ENCODE measurements at places on chromosomes 1 and 21.

DNA sequence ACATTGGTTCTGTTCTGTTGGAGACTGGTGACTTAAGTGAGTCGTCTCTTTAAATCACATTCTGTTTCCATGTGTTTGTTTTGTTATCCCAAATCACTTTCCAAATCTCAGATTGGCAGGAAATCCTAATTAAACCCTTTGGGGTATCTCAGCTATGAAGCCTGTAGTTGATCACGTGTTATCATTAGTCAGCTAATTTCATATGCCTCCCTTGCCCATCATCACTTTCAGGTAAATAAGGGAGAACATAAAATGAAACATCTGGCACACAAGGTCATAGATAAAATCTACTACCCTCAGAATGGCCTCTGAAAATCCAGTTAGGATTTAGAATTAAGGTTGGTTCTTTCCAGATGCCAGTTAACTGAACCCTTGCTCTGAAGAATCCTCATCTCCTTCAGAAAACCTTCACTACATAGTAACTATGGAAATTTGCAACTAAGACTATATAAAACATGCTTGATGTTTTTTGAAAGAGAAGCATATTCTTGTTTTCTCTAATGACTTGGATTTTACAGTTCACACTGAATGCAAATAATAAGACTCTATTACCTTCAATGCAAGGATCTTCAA lies 401.5 kb downstream of the DSCAM start:
- no peak for DNase-seq

DNA sequence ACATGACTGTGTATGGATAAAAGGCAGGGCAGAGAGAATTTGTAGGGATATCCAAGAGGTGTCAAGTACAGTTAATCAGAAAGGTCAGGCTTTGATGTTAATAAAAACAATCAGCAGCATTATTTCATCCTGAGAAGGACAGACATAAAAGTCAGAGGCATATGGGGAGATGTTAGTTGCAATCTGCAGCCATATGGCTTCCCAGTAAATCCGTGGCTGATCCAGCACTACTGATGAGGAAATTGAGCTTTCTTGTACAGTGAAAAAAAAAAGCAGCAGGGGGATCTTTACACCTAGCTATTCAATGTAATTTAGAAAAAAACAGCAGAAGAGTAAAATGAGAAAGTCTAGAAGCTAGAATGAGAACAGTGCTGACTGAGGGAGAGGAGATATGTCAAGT lies 2.2 kb upstream of the SPRR1B start:
- no peak for DNase-seq

DNA sequence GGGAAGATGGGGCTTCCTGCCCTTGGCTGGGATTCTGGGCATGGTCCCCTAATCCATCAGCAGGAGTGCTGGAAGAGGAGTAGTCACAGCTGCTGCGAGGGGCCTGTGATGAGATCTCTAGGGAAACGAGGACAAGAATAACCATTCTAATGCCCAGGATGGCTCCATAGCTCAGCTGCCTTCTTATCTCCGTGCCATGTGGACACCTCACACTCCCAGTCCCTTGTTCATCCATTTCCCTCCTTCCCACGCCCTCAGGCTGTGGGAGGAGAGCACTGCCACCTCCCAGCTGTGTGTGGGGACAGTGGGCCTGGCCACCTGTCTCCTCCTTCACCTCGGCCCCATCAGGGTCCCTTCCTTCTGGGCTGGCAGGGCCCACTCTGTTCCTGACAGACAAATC lies 16.1 kb upstream of the ETV3 start:
- no peak for DNase-seq

GRCh38 chr21:29305561-29305960 lies 6.8 kb downstream of the BACH1 start:
- no peak for DNase-seq

- no peak for DNase-seq
These were observed 1280.3 kb upstream of the B3GALT2 start for GRCh38 chr1:194466706-194467105.

- no peak for DNase-seq
These were observed 13.8 kb downstream of the ADORA3 start for GRCh38 chr1:111489604-111490003.

GRCh38 chr1:237390823-237391222 lies 348.8 kb downstream of the RYR2 start:
- no peak for DNase-seq

DNA sequence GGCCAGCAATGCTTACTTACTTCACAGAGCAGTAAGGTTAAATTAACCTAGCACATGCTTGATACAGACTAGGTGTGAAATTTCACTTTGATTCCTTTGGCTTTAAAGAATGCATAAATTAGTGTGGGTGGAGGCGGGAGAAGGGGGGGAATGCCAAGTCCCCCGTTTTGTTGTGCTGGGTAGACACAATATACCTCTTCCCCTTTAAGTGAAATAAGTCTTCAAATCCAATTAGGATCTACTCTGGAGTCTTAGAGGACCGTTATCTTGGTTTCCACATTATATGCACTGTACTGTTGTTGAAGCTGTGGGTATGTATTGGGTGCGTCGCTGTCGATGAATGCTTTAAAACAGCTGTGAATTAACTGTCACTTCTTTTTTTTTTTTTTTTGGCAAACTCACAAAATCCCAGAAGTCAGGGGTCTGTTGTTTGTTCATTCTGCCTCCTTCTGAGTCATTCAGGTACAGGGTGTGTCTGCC lies 1.6 kb upstream of the S1PR1 start:
- no peak for DNase-seq

- DNase-seq, result no peak
These were observed 65.6 kb downstream of the NCAM2 start for GRCh38 chr21:21063828-21064227.

DNA sequence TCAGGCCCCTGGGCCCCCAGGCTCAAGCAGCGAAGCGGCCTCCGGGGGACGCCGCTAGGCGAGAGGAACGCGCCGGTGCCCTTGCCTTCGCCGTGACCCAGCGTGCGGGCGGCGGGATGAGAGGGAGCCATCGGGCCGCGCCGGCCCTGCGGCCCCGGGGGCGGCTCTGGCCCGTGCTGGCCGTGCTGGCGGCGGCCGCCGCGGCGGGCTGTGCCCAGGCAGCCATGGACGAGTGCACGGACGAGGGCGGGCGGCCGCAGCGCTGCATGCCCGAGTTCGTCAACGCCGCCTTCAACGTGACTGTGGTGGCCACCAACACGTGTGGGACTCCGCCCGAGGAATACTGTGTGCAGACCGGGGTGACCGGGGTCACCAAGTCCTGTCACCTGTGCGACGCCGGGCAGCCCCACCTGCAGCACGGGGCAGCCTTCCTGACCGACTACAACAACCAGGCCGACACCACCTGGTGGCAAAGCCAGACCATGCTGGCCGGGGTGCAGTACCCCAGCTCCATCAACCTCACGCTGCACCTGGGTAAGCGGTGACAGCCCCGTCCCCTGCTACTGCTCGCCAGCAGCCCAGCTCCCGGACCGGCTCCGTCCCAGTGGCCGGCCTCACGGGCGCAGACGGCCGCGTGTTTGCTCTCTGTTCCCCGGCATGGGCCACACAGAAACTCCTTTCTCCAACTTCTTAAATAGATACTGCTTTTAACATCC lies 539 bp downstream of the LAMC1 start:
- DNase-seq, result peak; percentile 2

DNA sequence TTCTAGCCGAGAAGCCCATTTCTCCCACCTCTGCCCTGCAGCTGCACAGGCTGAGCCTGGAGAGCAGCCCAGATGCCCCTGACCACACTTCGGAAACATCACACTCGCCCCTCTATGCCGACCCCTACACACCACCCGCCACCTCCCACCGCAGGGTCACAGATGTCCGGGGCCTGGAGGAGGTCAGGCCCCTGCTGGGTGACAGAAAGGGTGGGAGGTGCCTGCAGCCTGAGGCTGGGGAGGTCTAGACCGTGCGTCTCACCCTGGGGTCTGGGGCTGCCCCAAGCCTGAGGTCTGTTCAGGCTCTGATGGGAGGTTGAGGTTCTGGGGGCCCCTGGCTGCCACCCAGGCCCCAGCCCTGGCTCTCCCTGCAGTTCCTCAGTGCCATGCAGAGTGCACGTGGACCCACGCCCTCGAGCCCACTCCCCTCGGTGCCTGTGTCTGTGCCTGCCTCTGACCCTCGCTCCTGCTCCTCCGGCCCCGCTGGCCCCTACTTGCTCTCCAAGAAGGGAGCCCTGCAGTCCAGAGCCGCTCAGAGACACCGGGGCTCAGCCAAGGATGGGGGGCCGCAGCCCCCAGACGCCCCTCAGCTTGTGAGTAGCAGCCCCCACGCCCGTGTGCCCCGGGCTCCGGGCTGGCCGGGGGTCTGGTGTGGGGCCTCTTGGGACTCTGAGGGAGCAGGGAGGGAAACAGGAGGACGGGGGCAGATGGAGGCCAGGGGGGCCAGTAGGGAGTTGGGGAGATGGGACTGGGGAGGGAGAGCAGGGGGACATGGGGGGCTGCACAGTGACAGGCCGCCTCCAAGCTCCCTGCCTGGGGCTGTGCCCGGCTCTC lies 7.4 kb downstream of the PLEKHN1 start:
- DNase-seq, result no peak

DNA sequence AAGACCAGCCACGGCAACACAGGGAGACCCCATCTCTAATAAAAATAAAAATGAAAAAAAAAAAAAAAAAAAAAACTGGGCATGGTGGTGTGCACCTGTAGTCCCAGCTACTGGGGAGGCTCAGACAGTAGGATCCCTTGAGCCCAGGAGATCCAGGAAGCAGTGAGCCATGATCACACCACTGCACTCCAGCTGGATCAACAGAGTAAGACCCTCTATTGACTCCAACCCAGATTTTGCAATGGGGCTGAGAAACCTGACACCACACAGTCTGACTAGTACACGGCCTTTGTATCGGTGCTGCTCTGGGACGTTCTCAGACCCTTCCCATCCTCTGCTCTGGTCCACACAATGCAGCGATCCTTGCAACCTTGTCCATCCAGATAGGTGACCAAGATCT lies 31.8 kb downstream of the SPATA21 start:
- DNase-seq, result no peak

- no peak for DNase-seq
These were observed 12.7 kb downstream of the PACC1 start for GRCh38 chr1:212401838-212402582.

GRCh38 chr1:233664253-233664652 lies 50.3 kb downstream of the KCNK1 start:
- no peak for DNase-seq

Data from activated CD4-positive, alpha-beta T cell treated with anti-CD3 and anti-CD28 coated beads for 4 hours (primary cell).